Activated T-helper 1 cell treated with anti-CD3 and anti-CD28 coated beads, Interleukin-2, amount 50 U/mL, for 16 hours (primary cell): ENCODE measurements at places on chromosomes 3 and 15.

GRCh38 chr3:130725746-130726145 is 20.9 kb downstream of the PIK3R4 start:
- DNase-seq = no peak

GRCh38 chr15:60800299-60801072 is 321.5 kb upstream of the ICE2 start:
- no peak for DNase-seq

GRCh38 chr15:29270169-29270955 is 740 bp upstream of the NSMCE3 start:
- no peak for DNase-seq

DNA sequence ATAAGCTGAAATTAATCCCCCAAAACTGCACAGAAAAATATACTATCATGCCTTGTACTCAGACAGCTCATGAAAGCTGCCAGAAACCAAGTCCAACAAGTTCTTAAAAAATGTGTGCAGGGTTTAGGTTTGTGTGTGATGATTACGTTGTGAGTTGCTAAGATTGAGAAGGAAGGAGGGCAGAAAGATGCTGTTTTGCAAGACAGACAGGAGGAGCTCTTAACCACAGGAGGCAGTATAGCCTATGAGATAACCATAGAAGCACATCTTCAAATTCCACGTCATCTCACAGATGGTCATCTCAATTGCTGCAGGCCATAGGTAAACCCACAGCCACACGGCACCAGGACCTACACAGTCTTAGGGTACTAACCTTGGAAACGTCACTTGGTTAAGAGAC is 191.9 kb downstream of the STT3B start:
- DNase-seq = no peak

- DNase-seq = no peak
Observed at GRCh38 chr3:190165253-190165652, 44.6 kb upstream of the P3H2 start.

DNA sequence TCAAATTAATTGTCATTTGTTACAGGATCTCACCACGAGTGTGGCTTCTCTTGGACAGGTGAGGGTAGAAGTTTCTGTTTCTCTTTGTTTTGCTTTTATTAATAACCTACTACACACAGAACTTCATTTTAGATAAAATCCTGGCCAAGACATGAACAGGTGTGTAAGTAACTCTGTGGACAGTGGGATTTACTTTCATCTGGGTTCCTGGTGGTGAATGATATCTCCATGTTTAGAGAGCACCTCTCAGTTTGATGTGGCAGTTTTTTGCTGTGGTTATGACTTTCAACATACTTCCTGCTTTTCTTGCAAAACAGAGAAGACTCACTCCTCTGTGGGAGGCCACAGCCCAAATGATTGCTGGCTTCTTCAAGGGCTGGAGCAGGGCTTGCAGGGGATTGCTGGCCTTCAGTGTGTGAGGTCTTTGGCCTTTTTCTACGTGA is 71.1 kb upstream of the XCR1 start:
- no peak for DNase-seq

DNA sequence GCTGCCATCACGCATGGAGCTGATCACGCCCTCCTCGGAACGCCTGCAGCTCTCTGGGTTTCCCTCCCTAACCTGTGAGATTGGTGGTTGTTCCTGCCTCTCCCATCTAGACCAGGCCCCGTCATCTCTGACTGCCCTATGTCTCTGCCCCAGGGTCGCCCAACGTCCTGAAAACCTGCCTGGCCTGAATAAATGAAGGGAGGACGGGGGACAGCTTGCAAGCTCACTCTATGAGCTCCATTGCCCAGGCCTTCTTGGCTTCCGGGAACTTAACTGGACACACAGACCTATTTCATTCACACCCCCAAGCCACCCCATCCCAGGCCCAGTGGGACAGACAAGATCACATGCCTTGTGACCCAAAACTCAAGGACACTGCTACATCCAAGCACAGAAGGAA is 274.2 kb downstream of the XXYLT1 start:
- no peak for DNase-seq

DNA sequence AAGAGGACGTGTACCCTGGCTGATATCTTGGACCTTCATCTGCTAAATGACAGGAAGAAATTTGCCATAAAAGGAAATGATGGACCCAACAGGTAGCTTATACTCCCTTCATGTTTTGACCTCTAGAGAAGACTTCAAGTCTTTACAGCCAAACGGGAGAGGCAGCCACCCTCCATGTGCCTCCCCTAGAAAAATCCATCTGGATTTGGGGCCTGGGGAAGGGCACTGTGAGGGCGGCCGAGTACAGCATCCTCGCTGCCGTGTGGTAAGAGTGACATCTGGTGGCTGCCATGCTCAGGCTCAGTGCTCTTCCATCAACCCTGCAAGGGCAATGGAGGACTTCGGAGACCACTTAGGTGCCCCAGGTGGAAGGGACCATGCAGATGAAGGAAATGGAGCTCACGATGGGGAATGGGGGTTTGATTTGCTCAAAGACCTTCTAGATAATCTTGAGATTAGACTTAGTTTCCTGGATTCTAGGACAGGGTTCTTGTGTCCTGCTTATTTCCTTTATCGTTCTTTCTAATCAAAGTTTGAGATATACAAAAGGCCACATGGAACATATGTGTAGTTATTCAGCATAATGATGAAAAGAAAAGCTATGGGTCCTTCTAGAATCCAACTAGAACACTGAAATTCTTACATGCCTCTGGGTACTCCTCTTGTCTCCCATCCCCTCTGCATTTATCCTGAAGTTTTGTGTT is 44.4 kb downstream of the AQP9 start:
- DNase-seq = no peak

GRCh38 chr3:55341502-55342031 is 145.5 kb downstream of the WNT5A start:
- no peak for DNase-seq
